ENCODE measurements at places on chromosomes 2 and 18. TPM values are rescaled to one million over a fixed set of nuclear protein-coding genes. Genes with fewer than 3 reads are reported as not detected.

DNA sequence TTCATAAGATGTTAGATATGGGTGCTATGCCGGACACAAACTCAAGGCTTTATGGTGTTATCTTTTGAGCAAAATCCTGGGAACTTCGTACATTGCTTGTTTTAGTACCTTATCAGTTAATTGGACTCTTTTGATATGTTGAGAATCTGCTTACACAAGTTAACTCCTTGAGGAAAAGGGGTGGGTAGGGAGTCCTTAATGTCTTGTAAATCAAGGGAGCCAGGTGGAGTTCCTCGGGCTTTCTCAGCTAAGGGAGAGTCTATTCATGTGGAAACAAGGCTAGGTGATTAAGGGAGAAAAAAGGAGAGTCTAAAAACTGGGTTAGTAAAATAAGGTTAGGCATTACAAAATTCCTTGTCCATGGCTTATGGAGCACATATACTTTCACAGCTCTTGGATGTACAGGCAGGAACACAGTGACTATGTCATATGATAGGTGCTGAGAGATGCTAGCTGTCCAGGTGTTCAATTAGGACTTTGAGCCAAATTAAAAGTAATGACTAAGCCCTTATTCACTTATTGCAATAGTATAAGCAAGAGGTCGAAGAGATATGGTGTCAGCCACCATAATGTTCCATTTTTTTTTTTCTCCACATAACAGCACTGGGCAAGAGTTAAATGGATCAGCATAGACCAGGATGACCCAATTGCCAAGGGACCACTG, 59.5 kb upstream of the DYNAP start:
- no peak for DNase-seq

GRCh38 chr2:7800031-7800430, 881.8 kb upstream of the ID2 start:
- no peak for DNase-seq

DNA sequence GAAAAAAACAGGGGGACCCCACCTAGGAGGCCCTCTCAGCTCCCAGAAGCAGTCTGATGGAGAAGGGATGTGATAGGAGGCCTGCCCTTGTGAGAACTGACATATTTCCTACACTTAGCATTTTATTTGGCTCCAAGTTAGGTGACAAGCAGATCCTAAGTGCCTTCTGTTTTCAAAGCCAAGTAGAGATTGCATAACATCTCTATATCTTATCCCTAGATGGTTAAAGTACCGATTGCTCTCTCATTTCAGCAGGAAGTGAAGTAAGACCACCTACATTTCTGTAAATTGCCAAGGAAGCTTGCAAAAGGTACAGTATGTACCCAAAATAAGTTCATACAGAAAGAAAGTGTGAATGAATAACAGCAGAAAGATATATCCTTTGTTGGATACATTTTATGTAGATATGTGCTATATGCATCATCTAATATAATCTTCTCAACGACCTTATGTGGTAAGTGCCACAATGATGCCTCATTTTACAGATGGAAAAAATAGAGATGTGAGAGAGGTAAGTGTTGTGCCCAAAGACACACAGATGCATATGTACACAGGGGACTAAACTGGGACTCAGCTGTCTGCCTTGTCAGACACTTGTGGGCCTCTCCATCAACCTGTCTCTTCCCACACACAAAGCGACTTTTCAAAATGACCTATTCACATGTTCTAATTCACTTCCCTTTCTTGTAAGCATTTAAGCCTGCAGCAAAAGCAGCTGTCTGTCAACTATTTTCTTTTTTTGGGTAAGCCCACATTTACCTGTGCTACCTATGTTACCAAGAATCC, 38.9 kb downstream of the DHRS9 start:
- DNase-seq: no peak

- no peak for DNase-seq
Measured at GRCh38 chr2:29509397-29509796, 394.2 kb downstream of the CLIP4 start.

- peak; percentile 96 for DNase-seq
Measured at GRCh38 chr2:46847185-46847710, 68.4 kb downstream of the MCFD2 start.

- DNase-seq: no peak
Measured at GRCh38 chr2:62192811-62193210, 3.1 kb upstream of the B3GNT2 start.

DNA sequence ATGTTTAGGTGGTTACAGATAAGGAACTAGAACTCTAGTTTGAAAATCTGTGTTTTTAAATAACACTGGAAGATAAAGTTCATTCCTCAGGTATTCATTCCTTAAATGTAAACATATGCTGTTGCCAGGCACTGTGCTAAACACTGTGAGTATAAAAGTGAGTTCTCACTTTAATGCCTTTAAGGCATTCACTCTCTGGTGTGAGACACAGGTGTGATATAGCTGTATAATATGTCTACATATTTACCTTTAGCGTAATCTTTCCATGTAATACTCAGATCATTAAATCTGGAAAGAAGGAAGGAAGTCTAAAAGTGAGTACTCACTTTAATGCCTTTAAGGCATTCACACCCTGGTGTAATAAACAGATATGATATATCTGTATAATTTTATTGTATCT, 472.6 kb downstream of the PARD3B start:
- DNase-seq: no peak

DNA sequence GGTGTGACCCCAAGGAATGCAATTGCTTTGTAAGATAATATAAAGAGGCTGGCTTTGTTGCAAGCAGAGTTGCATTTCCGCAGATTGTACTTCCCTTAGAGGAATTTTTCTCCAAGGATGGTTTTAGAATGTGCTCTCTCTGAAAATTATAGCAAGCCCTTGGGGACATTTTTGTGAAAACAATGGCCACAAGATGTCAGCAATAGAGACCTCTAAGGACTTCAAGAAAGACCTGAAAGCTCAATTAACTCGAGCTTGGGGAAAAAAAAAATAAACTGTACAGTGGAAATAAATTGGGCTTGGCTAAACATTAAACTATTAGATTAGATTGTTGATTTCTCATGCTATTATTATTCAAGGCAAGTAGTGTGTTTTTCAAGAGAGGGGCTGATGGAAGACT, 81.3 kb upstream of the KYNU start:
- peak; percentile 0 for DNase-seq

- DNase-seq: no peak
Measured at GRCh38 chr2:53856272-53856671, 3.5 kb downstream of the GPR75 start.

DNA sequence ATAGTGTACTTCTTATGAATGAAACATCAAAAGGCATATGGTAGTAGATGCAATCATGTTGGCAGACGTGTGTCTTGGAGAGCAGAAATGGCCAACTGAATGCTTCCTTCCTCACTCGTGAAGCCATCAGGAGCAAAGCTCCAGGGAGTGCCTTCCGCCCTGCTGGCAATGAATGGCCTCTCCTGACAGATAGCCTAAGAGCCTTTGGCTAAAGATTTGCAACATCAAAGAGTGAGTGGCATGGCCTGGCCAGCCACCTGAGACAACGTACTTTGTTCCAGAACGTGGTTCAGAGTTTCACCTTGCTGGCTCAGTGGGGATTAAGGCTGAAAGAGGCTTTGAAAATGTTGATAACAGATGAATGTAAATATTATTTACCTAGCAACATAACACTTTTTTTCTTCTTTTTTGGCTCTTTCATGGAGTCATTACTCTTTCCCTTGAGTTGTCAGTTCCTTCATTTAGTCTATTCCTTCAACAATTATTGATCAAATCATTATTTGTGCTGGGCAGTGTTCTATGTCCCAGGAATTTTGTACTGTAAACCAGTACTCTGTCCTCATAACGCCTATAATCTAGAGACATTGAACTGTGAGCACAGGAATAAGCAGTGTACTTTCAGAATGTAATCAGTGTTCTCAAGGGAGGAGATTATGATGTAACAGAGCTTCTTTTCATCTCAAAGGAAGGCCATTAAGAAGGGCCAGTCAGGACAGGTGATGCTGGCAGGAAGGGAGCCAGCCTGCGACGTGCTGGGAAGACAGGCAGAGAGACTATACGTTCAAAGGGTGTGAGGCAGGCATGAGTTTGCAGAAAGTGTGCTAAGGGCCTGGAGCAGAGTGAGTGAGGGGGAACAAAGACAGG, 59.4 kb upstream of the SH3RF3 start:
- no peak for DNase-seq

DNA sequence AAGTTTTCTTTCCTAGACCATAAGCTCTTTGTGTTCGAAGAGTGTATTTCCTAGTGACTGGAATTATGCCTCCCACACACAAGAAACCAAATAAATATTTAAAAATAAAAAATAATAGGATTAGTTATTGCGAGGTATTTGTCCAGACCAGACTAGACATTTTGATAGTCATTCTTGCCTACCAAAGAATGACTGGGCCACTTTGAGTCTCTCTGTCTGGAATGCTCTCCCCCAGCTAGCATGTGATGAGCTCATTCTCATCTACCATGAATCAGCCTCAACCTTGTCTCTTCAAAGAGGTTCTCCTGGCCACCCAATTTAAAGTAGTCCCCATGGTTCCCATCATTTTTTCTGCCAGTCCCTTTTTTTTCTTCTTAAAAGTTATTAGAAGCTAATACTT, 13.9 kb upstream of the DSC1 start:
- DNase-seq: no peak

DNA sequence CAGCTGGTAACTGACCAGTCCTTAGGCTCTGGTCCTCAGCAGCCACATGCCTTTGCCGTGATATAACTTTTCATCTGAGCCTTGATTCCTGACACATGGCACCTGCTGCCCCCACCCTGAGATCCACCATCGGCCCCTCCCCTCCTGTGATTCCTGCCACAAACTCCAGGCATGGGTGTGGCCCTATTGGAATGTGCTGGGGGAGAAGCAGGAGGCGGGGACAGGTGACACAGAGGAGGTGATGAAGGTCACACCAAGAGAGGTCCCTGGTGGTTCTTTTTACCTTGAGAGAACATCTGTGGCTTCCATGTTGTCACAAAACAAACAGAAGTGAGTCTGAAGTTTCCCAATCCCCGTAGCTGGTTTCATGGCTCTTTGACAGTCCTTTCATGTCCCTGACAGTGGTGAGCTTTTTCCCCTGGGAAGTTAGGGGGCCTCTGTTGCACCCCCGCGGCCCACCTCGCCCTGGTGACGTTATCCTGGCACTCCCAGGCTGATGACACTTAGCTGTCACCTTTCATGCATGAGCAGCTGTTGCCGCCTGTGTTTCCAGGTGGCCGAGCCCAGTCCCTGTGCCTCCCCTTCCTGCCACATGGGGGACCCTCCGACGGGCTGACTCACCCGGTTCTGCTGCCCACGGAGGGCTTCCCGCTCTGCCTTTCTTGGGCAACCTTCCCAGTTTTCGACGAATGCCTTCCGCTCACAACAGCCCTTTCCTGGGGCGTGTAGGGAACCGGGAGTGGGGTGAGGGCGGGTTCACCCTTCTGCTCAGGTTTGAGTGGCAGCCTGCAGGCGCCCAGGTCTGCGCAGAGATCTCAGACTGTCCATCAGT, 66.3 kb upstream of the GLI2 start:
- no peak for DNase-seq

DNA sequence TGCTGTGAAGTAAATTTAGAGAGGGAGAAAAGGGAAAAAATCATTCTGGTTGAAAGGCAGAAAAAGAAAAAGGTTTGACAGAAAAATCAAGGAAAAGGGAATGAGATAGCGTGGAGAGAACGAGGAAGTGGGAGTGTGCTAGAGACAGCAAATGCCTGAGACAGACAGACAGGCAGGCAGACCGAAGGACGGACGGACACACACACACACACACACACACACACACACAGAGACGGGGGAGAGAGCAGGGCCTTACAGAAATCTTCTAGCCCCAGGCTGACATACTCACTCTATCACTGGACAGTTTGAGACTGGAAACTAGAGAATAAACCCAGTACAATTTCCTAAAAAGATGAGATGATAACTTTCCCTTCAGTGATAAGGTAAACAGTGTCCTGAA, 238.4 kb downstream of the ZNF521 start:
- DNase-seq: no peak

GRCh38 chr2:113720167-113720566, 36.3 kb downstream of the SLC35F5 start:
- peak; percentile 6 for DNase-seq

DNA sequence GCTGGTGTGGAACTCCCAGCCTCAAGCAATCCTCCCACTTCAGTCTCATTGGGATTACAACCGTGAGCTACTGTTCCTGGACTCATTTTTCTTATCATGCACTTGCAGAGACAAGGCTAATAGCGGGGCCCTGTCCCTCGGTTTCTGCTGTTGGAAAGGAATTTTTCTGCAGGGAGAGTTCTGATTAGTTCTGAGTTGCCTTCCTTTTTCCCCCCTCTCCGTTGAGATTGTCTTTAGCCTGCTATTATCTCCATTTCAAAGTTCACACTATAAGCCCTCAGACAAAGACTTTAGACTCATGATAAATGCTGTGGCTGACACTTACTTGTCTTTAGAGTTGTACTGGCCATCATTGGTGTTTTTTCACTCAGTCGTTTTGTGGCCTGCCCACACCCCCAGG, 97.2 kb downstream of the NCOA1 start:
- DNase-seq: no peak

DNA sequence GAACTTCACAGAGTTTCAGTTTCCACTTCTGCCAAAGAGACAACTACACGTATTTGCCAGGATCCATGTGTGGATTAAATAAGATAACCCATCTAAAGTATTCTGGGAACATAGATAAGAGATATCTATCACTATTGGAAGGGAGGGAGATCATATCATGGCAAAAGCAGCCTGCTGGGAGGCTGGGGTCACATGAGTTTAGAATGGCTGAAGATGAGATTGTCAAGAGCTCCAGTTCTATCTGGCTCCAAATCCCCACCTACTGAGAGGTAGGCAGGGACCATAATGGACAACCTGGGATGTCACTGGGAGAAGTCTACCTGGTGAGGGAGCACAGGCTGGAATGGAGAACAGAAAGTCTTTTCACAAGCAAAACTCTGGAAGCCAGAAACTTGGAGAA, 192.6 kb upstream of the ST6GAL2 start:
- no peak for DNase-seq

DNA sequence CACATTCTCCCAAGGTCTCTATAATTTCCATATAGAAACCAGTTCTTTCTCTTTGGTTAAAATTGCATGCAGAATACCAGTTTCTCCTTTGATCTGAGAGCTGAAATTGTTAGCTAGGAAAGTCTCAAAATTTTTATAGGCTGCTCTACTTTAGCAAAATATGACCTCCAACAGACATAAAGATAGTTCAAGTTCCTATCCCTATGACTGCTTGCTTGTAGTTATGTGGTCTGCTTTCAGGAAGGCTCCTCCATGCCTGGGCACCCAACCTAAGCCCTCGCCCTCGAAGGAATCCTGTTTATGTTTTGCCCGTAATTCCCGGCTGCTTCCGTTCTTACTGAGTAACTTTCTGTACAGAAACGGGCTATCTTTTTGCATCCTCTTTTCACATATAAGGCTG, 28.0 kb upstream of the LTBP1 start:
- DNase-seq: no peak

Gene TWIST2
- polyA plus RNA-seq: 10.4 TPM

Gene MERTK
- polyA plus RNA-seq: 6.3 TPM

Gene PLGLB1
- polyA plus RNA-seq: 6.0 TPM

Gene ABCG5
- 0.10 TPM for polyA plus RNA-seq

Gene EN1
- 6.4 TPM for polyA plus RNA-seq

Gene SMC6
- 33.9 TPM for polyA plus RNA-seq

Gene REG1B
- not detected for polyA plus RNA-seq

Gene TANK
- polyA plus RNA-seq: 26.6 TPM

Gene SPHKAP
- polyA plus RNA-seq: 15.8 TPM

Gene BCL11A
- polyA plus RNA-seq: 2.7 TPM

Gene GNAL
- polyA plus RNA-seq: 1.2 TPM

Gene MSTN
- polyA plus RNA-seq: 46.4 TPM

Measured in muscle of leg (tissue), 16 donors.